Vagina (tissue), 2 donors: ENCODE measurements at places on chromosomes 16 and 17.

GRCh38 chr17:2551493-2551892, 39.8 kb upstream of the METTL16 start:
- DNase-seq = no peak

GRCh38 chr17:68182940-68183551, 64.8 kb upstream of the AMZ2 start:
- no peak for DNase-seq

DNA sequence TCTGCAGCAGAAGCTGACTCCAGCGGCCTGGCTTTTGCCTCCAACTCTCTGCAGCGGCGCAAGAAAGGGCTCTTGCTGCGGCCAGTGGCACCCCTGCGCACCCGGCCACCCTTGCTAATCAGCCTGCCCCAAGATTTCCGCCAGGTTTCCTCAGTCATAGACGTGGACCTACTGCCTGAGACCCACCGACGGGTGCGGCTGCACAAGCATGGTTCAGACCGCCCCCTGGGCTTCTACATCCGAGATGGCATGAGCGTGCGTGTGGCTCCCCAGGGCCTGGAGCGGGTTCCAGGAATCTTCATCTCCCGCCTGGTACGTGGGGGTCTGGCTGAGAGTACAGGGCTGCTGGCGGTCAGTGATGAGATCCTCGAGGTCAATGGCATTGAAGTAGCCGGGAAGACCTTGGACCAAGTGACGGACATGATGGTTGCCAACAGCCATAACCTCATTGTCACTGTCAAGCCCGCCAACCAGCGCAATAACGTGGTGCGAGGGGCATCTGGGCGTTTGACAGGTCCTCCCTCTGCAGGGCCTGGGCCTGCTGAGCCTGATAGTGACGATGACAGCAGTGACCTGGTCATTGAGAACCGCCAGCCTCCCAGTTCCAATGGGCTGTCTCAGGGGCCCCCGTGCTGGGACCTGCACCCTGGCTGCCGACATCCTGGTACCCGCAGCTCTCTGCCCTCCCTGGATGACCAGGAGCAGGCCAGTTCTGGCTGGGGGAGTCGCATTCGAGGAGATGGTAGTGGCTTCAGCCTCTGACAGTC, 1.3 kb downstream of the PARD6A start:
- no peak for DNase-seq

GRCh38 chr17:6278376-6278775, 156.5 kb downstream of the AIPL1 start:
- DNase-seq = no peak

GRCh38 chr17:15973016-15973415, 26.5 kb downstream of the ZSWIM7 start:
- no peak for DNase-seq

GRCh38 chr16:11481987-11482386, 104.7 kb downstream of the LITAF start:
- DNase-seq = no peak

- DNase-seq = peak; percentile 67
Observed at GRCh38 chr17:61458421-61459141, 6.4 kb downstream of the TBX4 start.

GRCh38 chr16:69474408-69474807, 50.0 kb downstream of the CYB5B start:
- no peak for DNase-seq

GRCh38 chr17:34443619-34444469, 80.8 kb upstream of the CCL1 start:
- no peak for DNase-seq

DNA sequence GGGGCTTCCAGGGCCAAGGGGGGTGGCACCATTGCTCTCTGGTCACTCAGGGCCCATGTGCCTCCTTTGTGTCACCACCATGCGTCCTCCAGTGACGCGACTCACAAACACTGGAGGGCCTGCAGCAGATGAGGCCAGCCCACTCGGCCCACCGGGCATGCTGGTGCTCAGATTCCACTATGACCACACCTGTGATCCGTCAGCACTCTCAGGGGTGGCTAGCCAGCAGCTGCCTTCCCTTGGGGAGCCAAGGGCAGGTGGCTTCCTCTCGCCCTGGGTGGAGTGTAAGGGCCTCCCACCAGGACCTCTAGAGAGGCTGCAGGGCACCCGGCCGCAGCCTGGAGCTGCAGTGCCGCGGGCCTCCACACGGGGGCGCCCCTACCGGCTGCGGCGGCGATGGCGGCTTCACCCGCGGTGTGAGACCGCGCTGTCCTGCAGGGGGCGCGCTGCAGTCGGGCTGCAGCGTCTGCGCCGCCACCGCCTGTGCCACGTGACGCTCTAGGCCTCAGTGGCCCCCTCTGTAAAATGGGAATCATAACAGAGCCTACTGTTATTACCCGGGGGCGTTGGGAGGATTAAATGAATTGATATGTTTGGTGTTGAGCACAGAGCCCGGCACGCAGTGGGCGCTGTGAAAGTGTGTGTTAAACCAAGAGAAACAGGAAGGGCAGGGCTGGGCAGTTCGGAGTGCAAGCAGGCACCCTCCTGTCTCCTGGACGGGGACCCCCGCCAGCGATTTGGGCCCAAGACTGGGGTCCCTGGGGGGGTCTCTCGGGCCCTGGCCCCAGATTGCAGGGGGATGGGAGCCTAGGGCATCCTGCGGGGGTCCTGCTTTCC, 192.4 kb upstream of the GSE1 start:
- no peak for DNase-seq

GRCh38 chr16:68247932-68248331, 2.8 kb downstream of the PLA2G15 start:
- no peak for DNase-seq

DNA sequence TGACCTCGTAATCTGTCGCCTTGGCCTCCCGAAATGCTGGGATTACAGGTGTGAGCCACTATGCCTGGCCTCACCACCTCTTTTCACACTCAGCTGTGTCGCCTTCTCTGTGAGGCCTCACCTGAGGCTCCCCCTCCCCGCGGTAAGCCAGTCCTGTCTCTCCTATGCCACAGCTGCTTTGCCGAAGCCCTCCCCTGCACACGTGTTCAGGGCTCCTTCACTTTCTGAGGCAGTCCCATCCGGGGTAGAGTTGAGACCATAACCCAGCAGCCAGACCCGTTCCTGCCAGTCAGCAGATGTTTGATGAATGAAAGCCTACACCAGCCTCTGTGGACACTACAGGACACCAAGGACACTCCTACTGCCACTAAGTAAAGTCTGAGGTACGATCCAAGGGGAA, 10.6 kb downstream of the USP7 start:
- no peak for DNase-seq

GRCh38 chr17:37849617-37849972, 74.6 kb upstream of the TBC1D3K start:
- DNase-seq = no peak

- DNase-seq = no peak
Observed at GRCh38 chr16:76335180-76335974, 58.2 kb downstream of the CNTNAP4 start.

- DNase-seq = no peak
Observed at GRCh38 chr16:31148281-31148728, 1.6 kb downstream of the PRSS36 start.

- DNase-seq = no peak
Observed at GRCh38 chr16:7351610-7352510, 19.2 kb downstream of the RBFOX1 start.

DNA sequence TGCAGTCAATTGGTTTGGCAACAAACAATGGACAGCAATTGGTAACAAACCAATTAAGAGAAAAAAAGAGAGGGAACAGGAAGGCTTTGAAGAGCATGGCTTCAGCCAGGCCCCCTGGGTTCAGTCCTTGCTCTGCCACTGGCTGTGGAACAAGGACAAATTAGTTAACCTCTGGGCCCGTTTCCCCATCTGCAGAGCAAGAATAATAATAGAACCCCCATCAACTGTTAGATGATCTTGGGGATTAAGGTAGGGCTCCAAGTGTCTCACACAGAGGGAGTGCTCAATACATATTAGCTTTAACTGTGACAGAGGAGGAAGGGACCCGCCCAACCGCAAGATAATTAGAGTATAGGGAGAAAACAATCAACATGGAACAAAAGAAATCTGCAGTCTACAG, 55.2 kb downstream of the PECAM1 start:
- no peak for DNase-seq

DNA sequence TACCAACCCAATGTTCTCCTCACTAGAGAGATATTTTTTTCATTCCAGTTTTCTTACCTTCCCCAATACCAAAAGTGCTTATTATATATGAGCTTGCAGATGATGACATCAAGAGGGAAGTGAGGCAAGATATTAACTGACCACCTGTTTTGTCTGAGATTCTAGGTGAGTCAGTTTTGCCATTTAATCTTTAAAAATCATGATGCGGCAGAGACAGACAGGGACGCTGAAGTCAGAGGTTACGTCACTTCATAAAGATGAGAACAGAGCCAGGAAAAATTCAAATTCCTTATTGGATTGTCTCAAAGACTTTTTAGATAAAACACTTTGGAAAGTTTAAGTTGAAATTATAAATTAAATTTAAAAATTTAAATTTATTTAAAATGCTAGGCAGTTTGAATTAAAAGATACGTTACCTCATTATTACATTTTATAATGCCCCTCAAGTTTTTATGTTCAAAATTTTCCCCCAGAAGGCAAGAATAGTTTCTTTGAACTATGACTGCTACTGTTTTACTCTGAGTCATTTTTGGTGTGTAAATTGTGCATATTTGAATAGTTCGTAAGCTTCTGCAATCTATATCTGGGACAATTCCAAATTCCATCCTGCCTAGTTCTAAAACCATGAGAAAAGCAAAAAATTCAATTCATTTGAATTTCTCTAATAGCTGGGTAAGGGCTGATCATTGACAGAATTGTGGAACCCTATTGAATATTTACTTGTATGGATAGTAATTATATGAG, 839.6 kb upstream of the GOT2 start:
- DNase-seq = no peak

DNA sequence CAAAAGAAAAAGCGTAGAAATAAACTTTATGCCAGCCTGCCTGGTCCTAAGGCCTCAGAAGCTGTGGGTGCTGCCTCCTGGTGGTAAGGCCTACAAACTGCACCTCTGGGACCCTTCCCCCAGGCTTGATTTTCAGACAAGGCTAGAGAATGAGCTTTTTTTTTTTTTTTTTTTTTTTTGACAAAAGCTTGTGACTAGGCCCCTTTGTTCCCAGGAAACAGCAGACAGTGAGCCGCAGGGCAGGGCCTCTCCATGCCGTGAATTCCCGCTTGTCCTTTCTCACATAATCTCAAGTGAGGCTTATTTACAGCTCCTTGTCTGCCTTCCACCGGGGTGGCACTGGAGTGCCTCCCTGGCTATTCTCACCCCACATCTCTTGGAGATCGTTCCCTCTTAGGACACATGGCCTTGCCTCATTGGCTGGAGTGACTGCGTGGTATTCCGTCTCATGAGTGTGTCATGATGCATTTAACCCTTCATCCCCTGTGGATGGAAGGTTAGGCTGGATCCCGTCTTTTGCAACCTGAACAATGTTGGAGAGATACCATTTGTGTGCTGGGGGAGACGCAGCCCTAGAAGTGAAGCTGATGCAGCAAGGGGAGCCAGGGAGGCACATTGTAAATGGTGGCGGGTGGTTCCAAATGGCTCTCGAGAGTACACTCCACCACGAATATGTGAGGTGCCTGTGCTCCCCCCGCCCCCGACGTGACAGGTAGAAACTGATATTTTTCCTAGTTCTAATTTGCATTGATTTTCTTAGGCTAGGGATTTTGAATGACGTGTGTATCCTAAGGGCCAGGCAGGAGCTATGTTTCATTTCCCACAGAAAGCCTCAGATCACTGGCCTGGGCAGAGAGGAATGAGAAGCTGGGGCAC, 49.6 kb downstream of the USP22 start:
- DNase-seq = no peak

GRCh38 chr16:11410376-11411058, 65.3 kb downstream of the RMI2 start:
- no peak for DNase-seq

GRCh38 chr16:28829747-28830146, 6.9 kb downstream of the ATXN2L start:
- DNase-seq = no peak

DNA sequence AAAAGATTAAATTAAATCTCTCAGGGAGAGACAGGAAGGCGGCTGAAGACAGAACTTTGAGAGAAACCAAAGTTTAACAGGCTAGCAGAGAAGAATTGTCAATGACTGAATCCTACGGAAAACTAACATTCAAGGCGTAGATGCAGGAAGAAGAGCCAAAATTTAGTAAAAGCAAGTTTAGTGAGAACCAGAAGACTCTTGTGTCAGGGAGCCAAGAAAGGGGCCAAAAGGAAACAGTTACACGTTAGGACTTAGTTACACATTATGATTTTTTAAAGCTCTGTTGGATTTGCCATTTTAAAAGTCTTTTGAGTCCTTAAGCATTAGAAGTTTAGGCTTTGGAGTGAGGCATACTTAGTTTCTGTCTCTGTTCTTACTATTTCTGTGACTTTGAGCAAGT, 164.6 kb downstream of the CHD9 start:
- no peak for DNase-seq

DNA sequence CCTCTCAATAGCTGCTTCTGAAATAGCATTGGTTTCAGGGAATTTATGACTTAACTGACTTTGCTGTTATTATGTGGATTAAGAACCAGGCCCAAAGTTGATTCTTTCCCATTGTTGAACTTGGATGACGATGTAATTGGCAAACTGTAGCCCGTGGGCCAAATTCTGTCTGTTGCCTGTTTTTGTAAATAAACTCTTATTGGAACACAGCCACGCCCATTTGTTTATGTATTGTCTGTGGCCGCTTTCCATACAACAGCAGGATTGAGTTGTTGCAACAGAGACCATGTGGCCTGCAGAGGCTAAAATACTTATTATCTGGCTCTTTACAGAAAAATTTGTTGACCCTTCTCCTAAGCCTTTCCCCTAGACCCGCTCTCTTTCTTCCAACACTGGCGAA, 31.6 kb downstream of the NTN1 start:
- DNase-seq = no peak

- no peak for DNase-seq
Observed at GRCh38 chr16:50065241-50065623, 538 bp upstream of the HEATR3 start.

DNA sequence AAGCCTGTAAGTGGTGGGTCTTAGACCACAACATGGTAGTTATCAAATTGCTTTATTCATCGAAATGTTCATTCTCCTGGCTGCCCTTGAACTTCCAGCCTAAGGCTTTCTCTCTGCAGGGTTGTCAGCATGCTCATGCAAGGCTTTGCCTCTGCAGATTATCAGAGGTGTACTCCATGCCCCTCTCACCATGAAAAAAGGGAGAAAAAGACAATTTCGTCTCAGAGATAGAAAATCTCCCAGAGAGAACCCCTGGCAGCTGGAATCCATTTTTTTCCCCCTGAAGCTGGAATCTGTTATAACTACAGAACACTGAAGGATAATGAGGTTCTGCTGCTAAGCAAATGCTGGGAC, 33.9 kb upstream of the METTL9 start:
- no peak for DNase-seq

- DNase-seq = no peak
Observed at GRCh38 chr16:12659871-12660270, 143.8 kb downstream of the CPPED1 start.

DNA sequence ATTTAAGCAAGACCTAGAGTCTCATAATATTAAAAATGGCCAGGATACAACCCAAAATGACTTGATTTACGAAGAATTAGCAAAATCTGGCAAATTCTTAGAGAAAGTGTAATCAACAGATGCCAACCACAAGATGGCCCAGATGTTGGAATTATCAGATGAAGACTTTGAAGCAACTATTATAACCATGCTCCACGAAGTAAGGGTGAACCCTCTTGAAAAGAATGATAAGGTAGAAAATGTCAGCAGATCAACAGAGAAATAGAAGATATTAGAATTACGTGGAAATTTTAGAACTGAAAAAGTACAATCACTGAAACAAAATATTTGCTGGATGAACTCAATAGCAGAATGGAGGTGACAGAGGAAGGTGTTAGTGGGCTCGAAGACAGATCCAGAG, 50.1 kb upstream of the CLEC19A start:
- DNase-seq = no peak

GRCh38 chr16:28899882-28900590, 21.7 kb downstream of the ATP2A1 start:
- DNase-seq = no peak
